Cortex of kidney (tissue), 1 donor: ENCODE measurements at places on chromosomes 5 and 9.

DNA sequence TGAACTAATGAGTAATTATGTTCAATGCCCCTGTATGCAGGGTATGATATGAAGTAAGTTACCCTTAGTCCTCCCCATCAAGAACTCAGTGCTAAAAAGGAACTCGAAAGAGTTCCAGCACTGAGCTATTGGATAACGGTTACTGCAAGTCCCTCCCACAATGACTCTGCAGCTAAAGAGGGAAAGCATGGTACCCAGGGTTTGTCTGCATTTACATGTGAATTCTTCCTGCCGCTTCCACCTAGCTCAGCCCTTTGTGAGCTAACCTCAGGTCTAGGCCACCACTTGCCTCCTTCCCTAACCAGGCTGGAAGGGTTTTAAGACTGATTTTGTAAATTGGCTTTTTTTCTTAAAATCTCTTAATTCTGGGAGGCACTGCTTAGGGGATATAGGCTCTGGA lies 376.8 kb downstream of the EBF1 start:
- no peak for DNase-seq

DNA sequence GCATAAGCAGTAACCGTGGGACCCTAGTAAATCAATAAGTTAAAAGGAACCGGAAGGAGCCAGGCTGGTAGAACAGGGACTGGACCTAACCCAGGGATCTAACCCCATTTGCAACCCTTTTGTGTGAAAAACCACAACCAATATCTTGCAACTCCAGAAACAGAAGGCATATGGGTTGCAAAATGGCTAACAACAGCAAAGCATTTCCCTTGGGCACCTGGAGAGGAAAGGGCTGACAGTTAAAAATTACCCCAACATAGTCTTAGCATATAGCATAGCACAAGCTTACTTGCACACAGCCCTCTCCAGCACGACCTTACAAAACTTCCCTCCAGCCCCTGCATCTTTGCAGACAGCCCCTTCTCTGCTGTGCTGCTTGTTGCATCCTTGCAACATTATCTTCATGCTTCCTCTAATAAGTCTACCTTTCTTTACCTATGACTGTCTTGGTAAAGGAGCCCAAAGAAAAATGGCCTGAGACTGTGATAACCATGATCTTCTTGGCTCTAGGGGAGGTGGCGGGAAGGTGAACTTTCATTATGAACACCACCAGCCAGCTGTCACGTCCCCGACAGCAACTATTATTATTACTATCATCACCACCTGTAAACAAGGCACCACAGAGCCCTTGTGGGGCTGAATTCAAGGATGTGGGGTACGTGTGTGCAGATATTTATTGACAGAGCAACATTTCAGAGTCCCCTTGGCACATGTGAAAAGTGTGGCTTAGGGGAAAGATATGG lies 49.8 kb downstream of the PRRC1 start:
- DNase-seq, result no peak

- no peak for DNase-seq
These were observed 135.4 kb upstream of the CKMT2 start for GRCh38 chr5:81097713-81098112.

DNA sequence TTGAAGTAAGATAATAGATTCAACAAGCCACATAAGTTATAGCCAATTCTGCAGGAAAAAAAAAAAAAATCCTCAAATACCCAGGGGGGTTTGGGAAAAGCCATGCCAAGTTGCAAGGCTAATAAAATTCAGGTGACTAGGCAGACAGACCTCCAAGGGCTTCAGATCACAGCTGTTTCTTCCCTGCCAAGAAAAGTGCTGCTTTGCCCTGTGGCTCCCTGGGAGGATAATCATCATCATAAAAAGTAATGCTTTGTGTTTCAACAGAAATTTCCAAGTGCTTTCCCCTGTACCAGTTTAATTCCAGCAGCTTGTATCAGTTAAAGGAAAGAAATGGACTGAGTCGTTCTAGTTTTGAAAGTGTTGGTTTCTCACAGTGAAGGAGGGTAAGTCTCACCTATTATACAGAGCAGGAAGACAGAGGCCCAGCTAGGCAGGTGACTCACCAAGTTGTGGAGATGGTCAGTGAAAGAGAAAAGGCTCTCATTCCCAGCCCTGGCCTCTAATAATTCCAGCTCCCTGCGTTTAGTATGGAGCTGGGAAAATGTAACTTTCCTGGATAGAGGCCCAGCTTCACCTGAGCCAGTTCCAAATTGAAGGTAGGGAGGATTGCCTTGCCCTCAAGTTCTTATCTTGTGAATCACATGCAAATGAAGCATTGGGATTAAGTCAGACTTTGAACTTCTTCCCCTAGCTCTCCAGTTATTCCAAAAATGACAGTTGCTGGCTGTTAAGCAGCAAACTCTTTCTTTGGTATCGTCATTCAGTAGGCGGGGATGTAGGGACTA lies 263.4 kb downstream of the GRIA1 start:
- no peak for DNase-seq

- no peak for DNase-seq
These were observed 60.3 kb downstream of the GNA14 start for GRCh38 chr9:77587851-77588250.

GRCh38 chr9:107180206-107180605 lies 102.9 kb upstream of the RAD23B start:
- no peak for DNase-seq

- DNase-seq, result no peak
These were observed 11.0 kb downstream of the TMEM268 start for GRCh38 chr9:114621975-114622609.

GRCh38 chr9:88691811-88692210 lies 156.8 kb downstream of the NXNL2 start:
- no peak for DNase-seq

DNA sequence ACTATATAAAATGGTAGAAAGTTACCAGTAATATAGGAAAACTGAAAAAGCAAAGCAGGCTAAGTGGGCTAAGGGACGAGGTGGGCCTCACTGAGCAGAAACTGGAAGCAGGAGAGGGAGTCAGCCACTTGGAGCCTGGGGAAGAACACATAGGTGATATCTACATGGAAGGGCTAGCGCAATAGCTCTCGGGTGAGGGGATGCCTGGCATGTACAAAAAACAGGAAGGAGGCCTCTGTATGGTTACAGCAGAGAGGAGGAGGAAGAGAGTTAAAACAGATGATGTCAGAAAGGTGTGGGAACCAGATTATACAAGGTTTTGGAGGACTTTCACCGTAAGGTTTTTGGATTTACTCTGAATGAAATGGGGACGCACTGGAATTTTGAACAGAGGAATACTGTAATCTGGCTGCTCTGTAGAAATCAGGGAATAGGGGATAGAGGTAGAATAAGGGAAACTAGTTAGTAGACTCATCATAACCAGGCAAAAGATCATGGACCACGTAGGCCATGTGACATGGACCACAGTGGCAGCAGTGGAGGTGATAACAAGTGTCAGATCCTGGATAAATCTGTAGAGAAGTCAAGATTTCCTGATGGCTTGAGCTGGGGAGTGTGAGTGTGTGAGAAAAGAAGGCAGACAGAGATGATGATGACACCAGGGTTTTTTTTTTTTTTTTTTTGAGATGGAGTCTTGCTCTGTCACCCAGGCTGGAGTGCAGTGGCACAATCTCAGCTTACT lies 52.5 kb downstream of the FNBP1 start:
- DNase-seq, result no peak

- DNase-seq, result no peak
These were observed 10.1 kb downstream of the LHFPL2 start for GRCh38 chr5:78638423-78638822.

GRCh38 chr9:134349936-134350335 lies 23.7 kb downstream of the RXRA start:
- no peak for DNase-seq

DNA sequence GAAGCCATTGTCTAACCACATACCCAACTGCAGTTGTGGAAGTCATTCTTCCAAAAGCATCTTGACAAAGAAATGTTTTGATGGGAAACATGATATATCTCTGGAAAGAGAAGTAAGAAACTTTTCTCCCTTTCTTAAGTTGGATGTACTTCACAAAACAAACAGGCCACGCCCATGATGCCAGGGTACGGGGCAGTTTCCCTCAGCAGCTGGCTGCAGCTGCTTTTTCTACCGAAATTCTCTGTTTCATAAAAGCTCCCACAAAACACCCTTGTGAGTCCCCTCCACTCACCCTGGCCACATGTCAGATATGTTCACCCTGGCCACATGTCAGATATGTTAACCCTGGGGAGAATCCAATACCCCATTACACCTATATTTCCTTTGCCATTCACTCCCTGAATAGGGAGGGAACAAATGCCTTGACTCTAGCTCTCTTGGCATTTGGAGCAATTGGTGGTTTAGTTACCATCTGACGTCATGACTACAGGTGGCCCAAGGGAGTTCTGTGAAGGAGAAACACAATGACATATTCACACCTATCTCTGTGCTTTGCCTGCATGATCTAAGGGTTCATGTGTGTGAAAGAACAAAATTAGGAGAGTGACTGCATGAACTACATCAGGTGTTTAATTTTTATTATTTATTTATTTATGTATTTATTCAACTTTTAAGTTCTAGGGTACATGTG lies 103.0 kb downstream of the AOPEP start:
- DNase-seq, result no peak

DNA sequence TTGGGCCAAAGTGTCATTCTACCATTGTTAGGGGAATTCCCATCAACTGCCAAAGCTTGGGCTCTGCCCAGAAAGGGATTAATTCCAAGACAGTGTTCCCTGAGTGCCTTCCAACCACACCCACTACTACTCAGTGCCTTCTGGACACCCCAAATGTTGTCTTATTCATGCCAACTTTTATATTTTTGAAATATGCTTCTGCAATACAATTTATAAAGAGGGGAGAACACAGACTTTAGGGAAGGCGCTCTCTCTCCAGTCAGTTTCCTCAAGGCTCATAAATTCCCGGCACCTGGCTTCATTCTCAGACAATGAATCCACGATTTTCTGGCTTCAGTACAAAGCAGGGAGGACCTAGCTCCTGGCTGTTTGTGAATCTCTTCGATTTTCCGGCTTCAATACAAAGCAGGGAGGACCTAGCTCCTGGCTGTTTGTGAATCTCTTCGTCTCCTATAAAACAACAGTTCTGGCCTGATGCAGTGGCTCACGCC lies 120.1 kb upstream of the MYO10 start:
- DNase-seq, result no peak

- no peak for DNase-seq
These were observed 181.2 kb upstream of the POU5F2 start for GRCh38 chr5:93922551-93922950.

- DNase-seq, result no peak
These were observed 7.2 kb downstream of the FOXD1 start for GRCh38 chr5:73441378-73441777.

DNA sequence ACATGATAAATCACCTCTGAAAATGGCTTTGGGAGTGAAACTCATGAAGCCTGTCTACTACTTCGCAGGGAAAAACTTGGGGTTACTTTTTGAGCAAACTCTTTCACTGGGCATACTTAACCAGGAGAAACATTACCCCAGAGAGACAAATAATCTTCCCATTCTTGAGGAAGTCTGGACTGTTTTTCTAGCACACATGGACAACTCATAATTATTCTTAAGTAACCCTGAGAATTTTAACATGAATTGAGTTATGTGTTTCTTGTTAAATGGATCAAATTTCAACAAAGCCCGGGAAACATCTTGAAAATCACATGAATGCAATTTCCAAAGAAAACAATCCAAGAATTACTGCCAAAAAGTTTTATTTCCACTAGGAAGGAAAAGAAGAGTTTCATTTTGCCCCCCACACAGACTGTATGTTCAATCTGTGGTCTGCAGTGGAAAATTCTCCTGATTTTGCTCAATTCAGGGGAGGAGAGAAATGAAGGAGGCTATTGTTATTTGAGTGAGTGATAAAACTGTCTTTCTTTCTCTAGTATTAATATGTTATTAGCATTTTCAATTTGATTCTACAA lies 564.8 kb upstream of the CLINT1 start:
- DNase-seq, result no peak

GRCh38 chr9:137482094-137482781 lies 23.1 kb upstream of the NSMF start:
- DNase-seq, result no peak

DNA sequence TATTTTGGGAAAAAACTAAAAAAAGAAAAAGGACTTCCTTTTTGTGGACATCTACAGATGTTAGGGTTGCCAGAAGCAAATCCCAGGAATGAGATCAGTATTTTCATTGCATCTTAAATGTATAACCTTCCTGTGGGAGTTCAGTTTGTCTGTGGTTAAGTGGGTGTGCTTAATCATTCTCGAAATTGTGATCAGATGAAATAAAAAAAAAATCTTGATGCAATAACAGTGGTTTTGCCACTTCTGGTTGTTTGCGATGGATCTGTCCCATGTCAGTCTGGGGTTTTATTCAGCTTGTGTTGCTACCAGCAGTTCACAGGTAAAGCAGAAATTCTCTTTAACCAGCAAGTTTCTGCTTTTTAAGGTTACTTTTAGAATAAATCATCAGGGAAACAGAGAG lies 179.0 kb downstream of the MAN2A1 start:
- no peak for DNase-seq

- DNase-seq, result no peak
These were observed 120.2 kb upstream of the NFIB start for GRCh38 chr9:14434158-14434504.

DNA sequence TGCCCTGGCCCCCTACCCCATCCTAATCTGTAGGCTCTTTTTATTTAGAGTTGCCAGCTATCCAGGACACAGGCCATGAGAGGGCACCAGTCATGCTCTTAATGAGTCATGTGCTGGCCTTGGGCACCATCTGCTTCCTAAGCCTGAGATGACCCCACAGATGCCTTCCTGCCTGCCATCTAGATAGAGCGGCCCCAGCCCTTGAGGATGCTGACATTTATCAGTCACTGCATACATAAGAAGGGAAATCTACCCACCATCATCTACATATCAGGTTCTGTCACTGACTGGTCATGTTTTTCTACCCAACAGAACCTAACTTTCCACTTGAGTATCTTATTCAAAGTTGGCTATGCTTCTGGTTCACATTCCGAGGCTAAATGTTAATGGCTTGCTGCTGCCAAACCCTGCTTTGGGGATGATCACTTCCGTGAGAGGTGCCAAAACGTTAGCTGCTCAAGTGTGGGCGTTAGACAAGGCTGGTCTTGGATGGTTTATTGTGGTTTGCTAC lies 49.9 kb upstream of the TTC23L start:
- DNase-seq, result no peak

DNA sequence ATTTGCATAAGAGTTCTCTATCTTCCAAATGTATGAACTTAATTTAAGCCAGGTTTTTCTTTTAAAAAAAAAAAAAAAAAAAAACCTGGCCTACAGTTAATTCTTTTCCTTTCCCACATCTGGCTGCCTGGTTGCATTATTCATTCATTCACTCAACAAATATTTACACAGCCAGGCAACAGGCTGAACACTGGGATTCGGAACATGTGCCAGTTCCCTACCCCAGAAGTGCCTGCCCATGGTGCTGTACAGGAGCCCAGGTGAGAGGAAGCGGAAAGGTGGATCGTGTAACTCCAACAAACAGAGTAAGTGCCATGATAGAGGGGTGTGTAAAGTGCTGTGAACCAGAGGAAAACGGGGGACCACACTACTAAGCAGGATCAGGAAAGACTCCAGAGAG lies 93.6 kb downstream of the CDK5RAP2 start:
- DNase-seq, result no peak
